NCI-H2107 (cell line): ENCODE measurements at places on chromosomes 7 and 10.

GRCh38 chr10:132397036-132397541 lies at the start of gene PWWP2B:
Gene PWWP2B, plus strand, starts transcription at chr10:132397200. Its CDS starts 27 bp downstream, at chr10:132397227.
- no peak for DNase-seq

- DNase-seq: no peak
Measured at GRCh38 chr10:69346776-69347175, 68.5 kb downstream of the HK1 start.

DNA sequence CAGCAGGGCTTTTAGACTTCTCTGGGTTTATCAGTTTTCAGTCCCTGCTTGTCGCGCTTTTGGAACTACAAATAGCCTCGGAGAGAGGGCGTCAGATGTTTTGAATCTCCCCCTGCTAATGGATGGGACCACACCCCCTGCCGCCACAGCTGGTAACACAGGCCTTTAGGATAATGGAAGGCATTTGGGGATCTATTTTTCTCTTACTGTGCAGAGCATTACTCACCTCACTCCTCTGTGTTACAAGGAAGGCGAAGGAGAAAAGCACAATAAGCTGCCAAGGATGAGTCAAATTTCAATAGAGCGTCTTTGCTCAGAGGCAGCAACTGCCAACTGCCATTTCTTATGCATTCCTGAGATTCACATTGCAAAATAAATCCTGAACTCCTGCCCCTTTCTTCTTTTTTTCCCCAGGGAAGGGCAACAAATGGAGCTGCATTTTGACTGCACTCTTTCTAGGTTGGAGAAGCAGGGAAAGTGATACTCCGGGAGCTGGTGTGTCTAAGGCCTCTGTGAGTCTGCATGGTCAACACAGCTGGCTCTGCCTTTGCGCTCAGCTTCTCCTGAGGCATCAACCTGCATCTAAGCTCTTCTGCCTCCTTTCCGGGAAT lies 31.5 kb upstream of the SMNDC1 start:
- no peak for DNase-seq

GRCh38 chr7:116527521-116527920 lies 2.7 kb downstream of the CAV1 start:
- no peak for DNase-seq

DNA sequence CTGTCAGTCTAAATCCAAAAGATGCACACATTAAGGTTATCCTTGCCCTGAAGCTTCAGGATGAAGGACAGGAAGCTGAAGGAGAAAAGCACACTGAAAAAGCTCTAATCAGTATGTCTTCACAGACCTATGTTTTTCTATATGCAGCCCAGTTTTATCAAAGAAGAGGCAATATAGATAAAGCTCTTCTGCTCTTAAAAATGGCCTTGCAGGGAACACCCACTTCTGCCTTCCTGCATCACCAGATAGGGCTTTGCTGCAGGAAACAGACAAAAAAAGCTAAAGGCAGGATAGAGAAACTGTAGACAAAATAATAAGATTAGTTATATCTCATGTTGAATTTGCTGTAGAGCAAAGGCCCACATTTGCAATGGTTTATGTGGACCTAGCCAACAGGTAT lies 14.9 kb upstream of the IFIT1B start:
- no peak for DNase-seq

DNA sequence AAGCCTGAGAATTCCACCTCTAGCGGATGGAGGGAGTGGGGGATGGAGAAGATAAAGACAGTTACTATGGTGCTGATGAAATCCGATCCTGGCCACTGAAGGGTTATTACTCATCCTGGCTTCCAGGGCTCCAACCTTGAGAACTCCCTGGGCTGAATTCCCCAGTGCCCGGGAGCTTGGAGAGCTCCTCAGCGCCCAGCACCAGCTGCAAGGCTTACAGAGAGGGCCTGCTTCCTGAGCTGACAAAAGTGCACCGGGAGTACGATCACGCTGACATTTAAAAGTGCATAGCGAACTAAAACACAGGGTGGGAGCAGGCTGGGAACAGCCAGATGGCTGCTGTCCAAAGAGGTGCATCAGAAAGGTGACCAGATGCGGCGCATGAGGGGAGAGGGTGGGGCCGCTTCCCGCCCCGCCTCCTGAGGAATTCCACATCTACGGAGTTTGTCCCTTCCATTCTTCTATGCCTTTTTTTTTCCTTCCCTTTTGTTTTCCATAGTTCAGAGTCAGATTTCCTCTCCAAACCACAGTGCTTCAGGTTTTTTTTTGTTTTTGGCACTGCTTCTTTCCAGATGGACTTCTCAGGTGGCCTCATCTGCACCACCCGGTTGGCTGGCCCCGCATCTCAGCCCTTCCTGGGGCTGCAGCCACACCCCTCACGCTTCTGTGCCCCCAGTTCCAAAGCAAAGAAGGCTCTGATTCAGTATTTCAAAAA lies 62.4 kb upstream of the MKRN1 start:
- DNase-seq: peak; percentile 88
